ENCODE measurements at places on chromosomes 7 and 10.

DNA sequence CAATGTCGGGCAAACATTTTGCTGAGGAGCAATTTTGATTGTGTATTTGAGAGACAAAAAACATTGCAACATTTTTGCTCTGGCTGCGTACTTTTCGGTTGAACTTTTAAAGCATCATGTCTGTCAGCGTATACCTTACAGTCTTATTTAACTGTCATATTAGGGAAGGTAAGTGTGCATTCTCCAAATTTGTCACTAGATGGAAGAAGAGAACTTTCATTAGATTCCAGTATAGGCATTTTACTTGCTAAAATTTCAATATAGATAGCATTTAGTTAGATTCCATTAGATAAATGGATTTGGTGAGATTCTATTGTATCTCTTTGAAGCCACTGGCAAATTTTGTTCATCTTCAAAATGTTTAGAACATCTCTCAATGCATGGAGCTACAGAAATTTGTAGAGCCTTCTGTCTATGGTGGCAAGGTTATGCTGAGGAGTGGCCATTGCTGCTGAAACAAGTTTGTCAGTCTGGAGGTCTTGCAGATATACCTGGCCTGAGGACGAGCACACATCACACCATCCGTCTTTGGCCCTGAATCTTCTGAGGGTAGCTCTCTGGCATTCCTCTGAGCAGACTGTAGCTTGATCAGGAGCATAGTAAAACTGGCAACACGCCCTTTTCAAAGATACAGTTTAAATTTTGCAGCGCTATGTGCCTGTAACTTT is 437.5 kb upstream of the MBL2 start:
- DNase-seq, result no peak

DNA sequence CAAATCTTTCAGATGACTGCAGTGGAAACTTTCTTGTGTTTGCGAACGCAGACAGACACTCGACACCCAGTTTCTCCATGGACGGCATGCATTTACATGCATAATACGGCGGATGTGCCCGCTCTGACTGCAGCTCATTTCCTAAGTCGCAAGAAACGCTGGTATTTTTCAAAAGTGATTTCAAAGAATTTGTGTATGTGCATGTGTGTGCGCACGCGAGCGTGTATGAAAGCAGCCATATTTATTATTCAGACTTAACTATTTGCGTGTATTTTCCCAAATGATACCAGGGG is 436.5 kb upstream of the MGMT start:
- DNase-seq, result no peak

DNA sequence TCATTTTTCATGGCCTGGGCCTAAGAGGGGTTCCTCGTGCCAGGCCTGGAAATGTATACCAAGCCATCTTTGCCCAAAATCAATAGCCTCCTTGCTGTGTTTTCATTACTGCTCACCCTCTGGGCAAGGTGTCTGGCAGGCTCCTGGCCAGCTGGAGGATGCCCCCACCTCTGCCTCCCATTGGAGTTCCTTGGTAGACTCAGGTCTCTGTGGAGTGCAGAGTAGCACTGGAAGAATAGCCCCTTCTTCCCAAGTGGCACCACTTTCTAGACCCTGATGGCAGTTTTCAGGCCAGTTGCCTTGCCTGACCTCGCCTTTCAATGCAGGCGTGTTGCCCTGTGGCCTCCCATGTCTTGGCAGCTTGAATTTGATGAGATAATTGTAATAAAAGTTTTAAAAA is 55.7 kb upstream of the AQP1 start:
- DNase-seq, result no peak

GRCh38 chr10:130336617-130337304 is 200.6 kb downstream of the GLRX3 start:
- no peak for DNase-seq

DNA sequence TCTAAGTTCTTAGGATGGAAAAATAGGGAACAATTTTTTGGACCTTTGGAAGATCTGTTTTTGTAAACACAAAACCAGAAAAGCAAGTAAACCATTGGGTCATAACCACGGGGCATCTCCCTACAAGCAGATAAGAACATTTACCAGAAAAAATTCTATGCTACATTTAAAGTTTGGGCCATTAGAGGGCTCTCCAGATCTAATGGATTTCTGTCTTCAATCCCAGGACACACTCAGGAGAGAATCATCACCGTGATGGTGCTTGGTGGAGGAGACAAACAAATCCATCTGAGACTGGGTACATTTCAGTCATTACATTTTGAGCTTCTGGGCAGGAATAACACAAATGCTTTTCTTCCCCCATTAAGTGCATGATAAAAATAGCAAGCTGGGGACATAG is 178.4 kb upstream of the TARP start:
- DNase-seq, result no peak

DNA sequence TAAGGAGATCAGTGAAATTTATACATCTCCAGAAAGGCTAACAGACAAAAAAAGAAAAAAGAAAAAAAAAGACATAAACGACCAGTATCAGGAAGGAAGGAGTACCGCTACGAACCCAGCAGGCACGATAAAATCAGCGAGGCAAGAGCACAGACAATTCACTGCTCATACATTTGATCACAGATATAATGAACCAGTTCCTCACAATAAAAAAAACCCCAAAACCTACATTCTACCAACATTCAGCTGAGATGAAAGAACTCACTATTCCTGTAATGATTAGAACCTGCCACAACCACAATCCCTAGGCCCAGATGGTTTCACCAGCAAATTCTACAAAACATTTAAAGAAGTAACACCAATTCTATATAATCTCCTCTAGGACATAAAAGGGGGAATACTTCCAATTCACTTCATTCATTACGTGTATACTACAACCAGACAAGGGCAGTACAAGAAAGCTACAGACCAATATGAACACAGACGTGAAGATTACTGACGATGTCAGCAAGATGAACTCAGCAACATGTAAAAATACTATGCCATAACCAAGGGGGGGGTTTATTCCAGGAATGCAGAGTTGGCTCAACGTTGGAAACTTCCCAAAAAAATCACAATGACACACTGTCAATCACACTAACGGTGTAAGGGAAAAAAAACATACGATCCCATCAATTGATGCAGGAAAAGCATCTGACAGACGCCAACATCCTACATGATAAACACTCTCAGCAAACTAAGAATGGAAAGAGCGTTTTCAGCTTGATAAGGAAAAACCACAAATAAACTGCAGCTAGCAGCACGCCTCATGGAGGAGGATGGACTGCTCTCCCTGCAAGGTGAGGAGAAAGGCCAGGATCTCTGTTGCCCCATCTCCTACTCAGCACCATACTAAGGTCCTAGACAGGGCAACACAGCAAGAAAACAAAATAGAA is 256.2 kb downstream of the ELFN1 start:
- DNase-seq, result peak; percentile 23

DNA sequence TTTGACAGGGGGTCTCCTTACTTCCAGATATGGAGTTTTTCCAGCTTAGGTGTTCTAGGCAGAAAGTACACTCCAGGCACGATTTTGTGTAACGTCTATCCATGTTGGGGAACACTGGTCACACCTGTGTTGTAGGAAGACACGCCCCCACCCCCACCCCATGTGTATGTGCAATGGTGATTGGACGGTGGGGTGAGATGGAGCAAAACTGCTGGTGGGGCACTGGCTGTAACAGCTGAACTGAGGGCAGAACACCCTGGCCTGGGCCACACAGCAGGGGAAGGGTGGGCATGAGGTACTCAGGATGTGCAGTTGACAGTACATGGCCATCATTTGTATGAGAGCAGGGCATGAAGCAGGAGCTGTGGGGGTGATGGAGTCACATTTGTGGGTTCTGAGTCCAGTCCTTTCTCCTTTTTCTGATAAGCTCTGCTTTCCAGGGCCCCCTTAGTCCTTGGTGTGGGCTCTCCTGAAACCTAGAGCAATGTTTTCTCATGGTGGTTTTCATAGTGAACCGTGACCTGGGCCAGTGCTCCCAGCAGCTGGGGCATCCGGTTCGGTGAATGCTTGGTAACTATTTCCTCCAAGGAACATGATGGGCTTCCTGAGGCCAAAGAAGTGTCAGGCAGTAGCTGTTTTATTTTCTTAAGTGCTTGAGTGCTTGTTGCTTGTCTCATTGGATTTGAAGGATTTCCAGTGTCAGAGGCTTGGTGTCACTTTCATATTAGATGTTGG is 63.4 kb upstream of the AQP1 start:
- DNase-seq, result no peak

DNA sequence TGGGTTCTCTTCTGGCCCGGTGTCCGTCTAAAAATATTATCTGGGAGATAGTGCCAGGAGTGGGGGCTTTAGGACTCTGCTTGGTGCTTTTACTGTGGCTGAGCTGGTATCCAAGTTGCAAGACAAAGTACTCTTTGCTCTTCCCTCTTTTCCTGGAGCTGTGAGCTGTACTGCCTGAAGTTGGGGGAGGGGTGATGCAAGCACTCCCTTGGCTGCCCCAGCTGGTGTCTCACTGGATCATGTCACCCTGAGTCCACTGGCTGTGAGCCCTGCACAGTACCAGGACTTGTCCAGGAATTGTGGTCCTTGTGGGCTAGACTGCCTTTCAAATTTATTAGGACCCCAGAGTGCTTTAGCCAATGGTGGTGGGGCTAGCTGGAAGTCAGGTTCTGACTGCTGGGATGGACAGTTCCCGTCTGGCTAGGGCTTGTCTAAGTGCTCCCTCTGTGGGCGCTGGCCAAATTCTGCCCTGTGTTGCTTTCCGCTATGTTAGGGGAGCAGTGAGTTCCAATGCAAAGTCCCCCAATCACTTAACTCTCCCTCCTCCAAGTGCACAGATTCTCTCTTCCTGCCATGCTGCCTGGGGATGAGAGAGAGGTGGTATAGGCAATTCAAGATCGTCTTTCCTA is 13.1 kb downstream of the CC2D2B start:
- DNase-seq, result no peak

- DNase-seq, result peak; percentile 39
Observed at GRCh38 chr10:123582084-123582989, 83.8 kb upstream of the GPR26 start.

DNA sequence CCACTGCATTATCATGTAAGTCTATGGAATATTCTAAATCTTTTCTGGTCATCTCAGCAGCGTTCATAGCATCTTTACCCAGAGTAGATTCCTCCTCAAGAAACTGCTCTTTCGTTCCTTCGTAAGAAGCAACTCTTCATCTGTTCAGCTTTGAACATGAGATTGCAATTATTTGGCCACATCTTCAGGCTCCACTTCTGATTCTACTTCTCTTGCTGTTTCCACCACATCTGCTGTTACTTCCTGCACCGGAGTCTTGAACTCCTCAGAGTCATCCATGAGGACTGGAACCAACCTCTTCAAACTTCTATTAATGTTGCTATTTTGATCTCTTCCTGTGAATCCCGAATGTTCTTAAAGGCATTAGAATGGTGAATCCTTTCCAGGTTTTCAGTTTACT is 12.7 kb downstream of the CHST12 start:
- no peak for DNase-seq

GRCh38 chr10:78384049-78384431 is 350.4 kb downstream of the RPS24 start:
- no peak for DNase-seq

GRCh38 chr10:133564816-133565215 is 567 bp downstream of the SYCE1 start:
- DNase-seq, result no peak

DNA sequence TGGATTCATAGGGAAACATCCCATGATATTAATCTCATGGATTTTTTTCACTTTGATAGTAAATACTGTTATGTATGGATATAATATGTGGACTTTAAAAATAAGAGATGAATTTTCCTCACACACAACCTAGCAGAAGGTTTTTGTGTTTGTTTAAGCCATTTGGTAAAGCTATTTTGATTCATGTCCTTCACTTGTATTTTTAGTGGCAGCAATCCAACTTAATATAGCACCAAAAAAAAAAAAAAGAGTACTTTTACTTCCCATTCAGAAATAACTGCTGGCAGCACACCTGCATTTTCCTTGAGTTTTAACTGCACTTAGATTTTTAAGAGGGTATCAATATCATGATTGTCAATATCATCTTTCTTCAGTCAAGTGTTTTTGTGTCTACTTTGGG is 60.0 kb downstream of the MCMBP start:
- no peak for DNase-seq
